ENCODE measurements at places on chromosomes 13 and 19. TPM values are rescaled to one million over a fixed set of nuclear protein-coding genes. Genes with fewer than 3 reads are reported as not detected.

- DNase-seq: no peak
Observed at GRCh38 chr13:108345016-108345415, 75.5 kb downstream of the TNFSF13B start.

DNA sequence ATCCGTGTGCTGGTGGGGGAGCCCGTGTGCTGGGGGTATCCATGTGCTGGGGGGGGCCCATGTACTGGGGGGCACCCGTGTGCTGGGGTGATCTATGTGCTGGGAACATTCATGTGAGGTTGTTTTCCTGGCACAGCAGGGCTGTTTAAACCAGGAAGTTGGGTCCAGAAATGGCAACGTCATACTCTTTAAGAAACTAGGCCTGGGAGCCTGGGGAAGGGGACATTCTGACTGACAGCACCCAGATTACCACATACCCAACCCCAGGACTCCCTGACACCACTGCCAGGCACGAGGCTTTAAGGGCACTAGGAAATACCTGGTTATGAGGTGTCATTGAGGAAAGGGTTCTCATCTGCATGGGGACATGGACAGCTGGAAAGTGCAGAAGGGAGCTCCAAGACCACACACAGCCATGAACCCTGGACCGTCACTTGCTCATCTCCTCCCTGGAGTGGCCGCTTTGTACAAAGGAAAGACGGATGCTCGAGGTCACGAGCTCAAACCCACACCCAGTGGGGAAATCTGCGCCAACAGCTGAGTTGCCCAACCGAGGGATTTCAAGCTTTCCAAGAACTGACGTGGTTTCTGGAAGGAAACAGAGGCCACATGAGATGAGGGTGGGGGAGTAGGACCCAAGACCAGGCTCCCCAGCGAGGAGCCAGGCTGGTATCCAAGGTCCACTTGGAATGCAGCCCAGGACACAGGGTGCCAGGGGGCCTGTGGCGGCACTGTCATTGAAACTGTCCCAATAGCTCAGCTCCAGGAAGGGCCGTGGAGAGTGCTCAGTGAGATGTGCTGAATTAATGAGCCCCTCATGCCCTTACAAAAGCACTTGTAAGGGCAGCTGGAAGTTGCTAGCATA, 40.9 kb downstream of the RAB20 start:
- DNase-seq: no peak

GRCh38 chr13:94854688-94855087, 142.3 kb upstream of the SOX21 start:
- no peak for DNase-seq

The GFY gene
- not detected for total RNA-seq

The LILRA1 gene
- not detected for total RNA-seq

DNA sequence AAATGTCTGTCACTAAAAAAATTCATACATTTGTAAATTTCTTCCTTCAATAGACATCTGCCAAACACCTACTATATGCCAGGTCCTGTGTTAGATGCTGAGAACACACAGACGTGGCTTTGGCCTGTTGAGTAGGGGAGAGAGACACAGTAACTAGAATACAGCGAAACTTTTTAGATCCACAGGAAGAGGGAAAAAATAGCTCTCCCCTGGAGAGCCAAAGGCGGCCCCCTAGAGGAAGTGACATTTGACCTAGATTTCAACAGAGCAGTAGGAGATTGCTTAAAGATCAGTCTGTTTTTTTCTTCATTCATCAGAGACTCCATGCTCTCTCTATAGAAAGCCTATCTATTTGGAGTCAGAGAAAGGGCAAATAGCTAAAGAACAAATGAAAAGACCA, 11.3 kb downstream of the LCP1 start:
- no peak for DNase-seq

GRCh38 chr19:5165697-5166019, 175.0 kb downstream of the PTPRS start:
- DNase-seq: no peak

GRCh38 chr13:63198071-63198470, 1782.4 kb upstream of the PCDH20 start:
- DNase-seq: no peak

The MYO16 gene
- 1.7 TPM for total RNA-seq

The PCDH9 gene
- 5.5 TPM for total RNA-seq

The TNFSF13B gene
- total RNA-seq: 3.9 TPM

The KIR2DL4 gene
- total RNA-seq: not detected
